Osteocyte (in vitro differentiated cells): ENCODE measurements at places on chromosomes 5 and 9.

DNA sequence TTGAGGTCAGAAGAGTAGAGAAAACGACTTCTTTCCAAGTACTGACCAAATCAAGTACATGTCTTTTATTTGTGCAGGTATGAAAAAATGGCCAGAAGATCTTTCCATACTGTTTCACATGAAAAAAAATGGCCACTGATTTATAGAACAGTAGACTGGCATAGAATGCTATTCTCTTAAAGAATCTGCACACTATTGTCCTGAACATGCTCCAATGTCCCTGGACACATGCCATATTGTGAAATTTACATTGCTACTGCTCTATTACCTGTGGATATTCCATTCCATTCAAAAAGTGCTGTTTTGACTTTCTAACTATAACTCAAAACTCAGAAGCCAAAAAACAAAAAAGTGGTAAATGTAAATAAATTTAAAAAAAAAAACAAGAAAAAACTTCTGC, 60.6 kb downstream of the FBXL17 start:
- DNase-seq, result no peak

GRCh38 chr9:127543221-127543620, 68.9 kb upstream of the STXBP1 start:
- no peak for DNase-seq

- DNase-seq, result no peak
These were observed 26.0 kb downstream of the ERCC6L2 start for GRCh38 chr9:95901506-95901905.

GRCh38 chr9:130423272-130423671, 21.5 kb upstream of the ASS1 start:
- DNase-seq, result no peak

DNA sequence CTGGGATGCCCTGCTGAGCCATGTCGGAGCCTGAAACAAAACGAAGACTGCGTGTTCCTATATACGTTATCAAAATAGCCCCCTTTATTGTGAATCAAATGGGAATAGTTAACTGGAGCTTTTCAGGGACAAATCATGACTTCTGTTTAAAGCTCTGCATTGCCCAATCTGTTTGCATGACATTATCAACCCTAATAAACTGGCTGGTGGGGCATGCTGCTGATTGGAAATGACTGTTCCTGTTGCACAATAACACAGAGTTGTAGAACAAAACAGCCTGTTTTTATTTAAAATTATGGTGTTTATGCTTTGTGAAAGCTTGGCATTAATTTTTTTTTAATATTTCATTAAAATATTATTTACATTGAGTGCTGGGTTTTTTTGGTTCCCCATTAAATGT, 215.5 kb downstream of the TMEM167A start:
- no peak for DNase-seq

GRCh38 chr9:128431207-128431606, 10.6 kb downstream of the CERCAM start:
- no peak for DNase-seq

- no peak for DNase-seq
These were observed 35.6 kb upstream of the LMNB1 start for GRCh38 chr5:126741361-126741760.

GRCh38 chr5:122311961-122312590, at the start of gene SNCAIP:
Gene SNCAIP (plus strand): TSS chr5:122312237. CDS start chr5:122391135, 78,898 bp downstream.
- no peak for DNase-seq

DNA sequence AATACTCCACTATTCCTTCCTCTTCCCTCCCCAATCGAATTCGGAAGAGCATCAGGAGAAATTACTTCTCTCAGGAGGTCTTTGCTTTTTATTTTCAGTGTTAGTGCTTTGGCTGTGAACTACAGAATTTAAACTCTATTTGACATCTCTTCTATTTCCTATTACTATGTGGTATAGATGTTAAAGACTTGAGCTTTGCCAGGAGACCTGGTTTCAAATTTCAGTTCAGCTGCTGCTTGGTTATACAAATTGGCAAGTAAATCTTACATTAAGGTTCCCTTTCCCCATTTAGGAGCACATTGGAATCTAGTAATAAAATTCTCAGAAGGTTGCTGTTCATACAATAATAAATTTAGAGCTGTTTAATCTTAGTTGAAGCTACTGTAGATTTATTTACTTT, 13.1 kb downstream of the UHRF2 start:
- DNase-seq, result no peak
